ENCODE measurements at places on chromosomes 4 and X.

GRCh38 chr4:137707626-137708025 lies 175.3 kb upstream of the PCDH18 start:
- DNase-seq: no peak

DNA sequence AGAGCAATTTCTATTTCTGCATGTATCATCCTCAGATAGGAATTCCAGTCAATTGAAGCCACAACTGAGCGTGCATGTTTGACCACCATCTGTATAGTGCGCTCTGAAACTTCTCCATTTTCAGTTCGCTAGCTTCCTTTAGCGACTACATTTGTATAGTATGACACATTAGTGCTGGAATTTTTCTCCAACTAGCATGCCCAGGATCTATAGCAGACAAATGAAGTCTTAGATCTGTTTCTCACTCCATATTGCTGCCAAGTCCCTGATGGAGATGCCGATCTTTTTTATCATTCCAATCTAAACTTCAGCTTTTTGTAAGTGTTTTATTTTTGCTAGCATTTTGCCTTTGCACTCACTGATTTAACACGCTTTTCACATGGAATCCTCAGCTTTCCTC lies 774.8 kb upstream of the TENM3 start:
- no peak for DNase-seq

GRCh38 chr4:25437926-25438325 lies 60.9 kb downstream of the ANAPC4 start:
- no peak for DNase-seq

GRCh38 chrX:49976682-49977197 lies 54.3 kb downstream of the CLCN5 start:
- no peak for DNase-seq

DNA sequence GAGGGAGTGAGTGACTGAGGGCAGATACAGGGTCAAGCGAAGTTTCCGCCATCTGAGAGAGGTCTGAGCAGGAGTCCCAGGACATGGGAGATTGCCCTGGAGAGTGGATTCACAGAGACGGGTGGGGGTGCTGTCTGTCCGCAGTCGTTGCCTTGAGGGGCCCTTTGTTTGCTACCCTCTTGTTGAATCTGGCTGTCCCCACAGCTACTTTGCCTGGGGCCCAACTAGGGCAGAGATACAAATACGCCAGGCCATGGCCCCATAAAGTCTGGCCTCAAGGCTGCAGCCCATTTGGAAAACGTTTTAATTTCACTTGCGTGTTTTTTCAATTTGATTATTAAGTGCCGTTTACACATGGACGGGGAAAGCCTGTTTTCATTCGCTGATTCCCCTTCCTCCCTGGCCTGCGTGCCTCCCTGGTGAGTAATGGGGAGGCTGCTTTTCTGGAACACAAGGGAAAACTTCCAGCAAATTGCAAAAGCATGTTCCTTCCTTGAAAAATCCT lies 134.4 kb downstream of the SMIM20 start:
- DNase-seq: no peak

DNA sequence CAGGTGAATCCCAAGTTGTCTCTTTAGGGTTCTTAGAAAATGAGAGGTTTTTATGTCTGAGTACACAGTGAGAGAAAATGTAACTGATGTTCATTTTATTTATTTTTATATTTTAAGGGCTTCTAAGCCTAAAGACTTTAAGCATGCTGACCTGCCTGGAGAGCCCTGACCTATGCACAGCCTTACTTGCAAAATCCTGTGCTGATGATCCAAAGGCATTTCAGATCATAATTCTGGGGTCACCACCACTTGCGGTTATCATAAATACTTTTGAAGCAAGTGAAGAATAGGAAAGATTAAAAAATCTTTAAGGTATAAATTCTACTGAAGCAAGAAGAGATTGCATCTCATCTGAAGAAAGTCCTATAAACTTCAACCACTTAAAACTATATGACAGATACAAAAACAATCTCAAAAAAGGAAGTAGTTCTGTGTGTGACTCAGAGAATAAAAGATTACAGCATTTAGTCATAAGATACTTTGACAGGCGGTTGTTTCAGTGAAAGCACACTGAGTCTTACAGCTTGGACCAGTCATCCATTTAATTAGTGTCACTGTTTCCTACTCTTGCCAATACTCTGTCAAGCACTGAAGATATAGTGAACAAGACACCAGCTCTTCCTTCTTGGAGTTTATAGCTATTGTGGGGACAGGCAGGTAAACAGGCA lies 245.2 kb upstream of the DIPK2B start:
- DNase-seq: no peak

DNA sequence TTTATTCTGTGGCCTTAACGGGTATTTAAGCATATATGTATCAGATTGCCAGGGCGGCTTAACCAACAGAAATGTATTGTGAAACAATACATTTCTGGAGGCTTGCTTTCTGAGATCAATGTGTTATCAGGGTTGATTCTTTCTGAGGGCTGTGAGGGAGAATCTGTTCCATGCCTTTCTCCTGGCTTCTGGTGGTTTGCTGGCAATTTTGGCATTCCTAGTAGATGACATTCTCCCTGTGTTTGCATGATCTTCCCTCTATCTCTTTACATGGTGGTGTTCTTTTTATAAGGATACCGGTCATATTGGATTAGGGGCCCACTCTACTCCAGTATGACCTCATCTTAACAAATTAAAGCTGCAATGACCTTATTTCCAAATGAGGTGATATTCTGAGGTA lies 16.9 kb upstream of the CEP135 start:
- DNase-seq: no peak

- no peak for DNase-seq
These were observed 49.5 kb upstream of the LNX1 start for GRCh38 chr4:53640576-53641453.
